ENCODE measurements at places on chromosomes 6 and 20.

GRCh38 chr6:33505548-33506370 lies 51.4 kb downstream of the ZBTB9 start:
- DNase-seq = no peak

DNA sequence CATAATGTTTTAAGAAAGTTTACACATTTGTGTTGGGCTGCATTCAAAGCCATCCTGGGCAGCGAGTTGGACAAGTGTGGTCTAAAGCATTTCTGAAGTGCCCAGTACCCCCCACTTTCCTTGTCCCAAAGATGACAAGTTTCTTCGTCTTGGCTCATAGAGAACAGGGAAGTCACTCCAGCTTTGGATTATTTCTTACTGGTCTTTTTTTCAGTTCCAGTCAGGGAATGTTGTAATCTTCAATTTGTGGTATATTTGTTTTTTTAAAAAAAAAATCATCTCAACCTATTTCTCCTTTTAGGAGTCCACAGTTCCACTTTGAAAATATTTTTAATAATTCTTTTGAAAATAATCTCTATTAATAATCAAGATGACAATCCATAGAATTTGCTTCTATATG lies 34.0 kb downstream of the SLX4IP start:
- DNase-seq = no peak

DNA sequence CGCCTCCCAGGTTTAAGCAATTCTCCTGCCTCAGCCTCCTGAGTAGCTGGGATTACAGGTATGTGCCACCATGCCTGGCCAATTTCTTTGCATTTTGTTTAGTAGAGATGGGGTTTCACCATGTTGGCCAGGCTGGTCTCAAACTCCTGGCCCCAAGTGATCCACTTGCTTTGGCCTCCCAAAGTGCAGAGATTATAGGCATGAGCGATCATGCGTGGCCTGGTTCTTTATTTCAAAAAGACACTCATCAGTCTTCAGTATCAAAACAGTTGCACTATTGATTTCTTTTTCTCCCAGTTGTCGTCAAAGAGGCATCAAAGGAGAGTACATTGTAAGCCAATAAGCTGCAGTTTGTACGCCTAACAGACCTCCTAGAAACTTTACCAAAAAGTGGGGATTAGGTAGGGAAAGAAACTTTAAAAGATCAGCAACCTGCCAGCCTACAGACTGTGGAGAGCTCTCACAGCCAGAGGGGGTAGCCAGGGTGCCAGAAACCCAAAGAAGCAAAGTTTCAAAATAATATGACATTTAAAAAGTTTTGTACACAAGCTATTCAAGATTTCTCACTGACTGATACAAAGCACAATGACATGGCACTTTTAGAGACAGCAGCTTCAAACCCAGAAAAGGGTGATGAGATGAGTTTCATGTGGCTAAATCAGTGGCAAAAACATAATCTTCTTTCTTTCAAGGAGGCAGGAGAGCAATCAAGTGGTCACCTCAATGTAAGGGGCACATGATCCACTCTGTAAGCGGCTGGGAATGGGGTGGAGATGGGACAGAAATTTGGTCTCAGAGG lies 83.0 kb upstream of the RALY start:
- DNase-seq = no peak

- no peak for DNase-seq
Measured at GRCh38 chr6:158503846-158504245, 56.0 kb upstream of the TMEM181 start.

GRCh38 chr6:35474942-35475570 lies 6.9 kb downstream of the RPL10A start:
- no peak for DNase-seq

- DNase-seq = no peak
Measured at GRCh38 chr6:132715204-132715603, 1.3 kb upstream of the VNN1 start.

DNA sequence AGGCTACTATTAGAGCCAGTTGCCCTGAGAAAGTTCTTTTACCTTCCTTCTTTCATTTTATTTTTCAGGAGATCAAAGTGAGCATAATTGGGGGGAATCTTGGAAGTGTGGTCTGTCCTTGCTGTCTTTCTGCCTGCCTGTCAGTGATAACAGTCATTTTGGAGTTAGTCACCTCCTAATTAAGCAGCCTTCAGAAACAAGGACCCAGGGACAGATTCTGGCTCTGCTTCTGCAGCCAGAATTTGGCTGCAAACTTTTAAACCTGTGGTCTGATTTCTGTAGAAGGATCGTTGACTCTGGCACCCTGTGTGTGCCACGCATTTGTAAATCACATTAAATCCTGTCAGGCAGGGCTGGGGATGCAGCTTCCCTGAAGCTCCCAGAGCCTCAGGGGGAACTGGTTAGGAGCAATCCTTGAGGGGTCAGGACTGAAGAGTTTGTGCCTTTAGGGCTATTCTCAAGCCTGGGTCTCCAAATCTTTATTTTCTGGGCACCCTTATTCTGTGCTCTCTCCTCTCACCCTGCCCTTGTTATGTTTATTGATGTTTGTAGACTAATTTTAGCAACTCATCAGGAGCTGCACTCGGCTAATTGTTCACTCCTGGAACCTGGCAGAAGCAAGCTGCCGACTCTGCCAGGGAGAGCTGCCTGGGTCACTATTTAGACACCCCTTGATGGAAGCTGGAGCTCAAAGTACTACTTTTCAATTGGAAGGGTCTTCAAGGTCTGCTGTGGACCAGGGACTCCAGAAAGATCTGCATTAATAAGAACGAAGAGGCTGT lies 6.8 kb downstream of the NOX3 start:
- DNase-seq = no peak

DNA sequence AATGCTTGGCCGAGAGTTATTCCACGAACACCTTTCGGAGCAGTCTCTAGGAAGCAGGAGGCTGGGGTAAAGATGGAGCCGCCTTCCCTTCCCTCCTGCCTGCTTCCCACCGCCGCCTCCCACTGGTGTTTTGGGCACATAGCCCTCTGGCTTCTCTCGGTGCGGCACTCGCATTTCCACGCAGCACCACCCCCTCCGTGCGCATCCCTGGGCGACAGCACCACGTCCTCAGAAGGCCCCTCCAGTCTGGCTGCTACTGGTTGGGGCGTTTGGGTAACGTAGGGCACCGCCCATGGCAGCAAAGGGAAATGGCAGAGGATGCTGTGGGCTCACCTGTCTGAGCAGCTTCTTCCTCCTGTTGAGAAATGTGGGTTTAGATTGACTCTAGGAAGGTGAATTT lies 2.4 kb downstream of the COL20A1 start:
- no peak for DNase-seq

GRCh38 chr20:44115762-44116644 lies 71.0 kb downstream of the JPH2 start:
- no peak for DNase-seq

- DNase-seq = no peak
Measured at GRCh38 chr6:36999061-36999750, 6.2 kb upstream of the FGD2 start.

- DNase-seq = no peak
Measured at GRCh38 chr6:130587778-130588520, 222.1 kb downstream of the TMEM200A start.

GRCh38 chr20:4261333-4262284 lies 246.3 kb upstream of the RNF24 start:
- no peak for DNase-seq

DNA sequence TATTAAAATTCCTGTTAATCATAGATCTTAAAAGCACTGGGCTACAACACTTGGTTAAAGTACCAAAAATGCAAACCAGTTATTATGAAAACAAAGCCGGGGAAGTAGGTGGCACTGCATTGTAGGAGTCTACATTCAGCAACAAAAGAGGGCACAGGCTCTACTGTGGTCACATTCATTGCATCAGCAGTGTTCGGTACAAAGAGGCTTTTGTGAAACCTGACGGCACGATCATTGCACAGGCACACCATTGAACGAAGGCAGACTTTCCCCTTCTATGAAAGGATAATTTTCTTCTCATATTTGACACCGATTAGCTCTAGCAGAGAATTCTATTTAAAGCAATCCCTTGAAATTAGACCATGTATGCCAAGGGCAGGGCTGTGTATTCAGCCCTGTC lies 44.6 kb upstream of the AGPAT4 start:
- DNase-seq = peak; percentile 26

- no peak for DNase-seq
Measured at GRCh38 chr20:42461965-42462593, 727.6 kb downstream of the PTPRT start.

DNA sequence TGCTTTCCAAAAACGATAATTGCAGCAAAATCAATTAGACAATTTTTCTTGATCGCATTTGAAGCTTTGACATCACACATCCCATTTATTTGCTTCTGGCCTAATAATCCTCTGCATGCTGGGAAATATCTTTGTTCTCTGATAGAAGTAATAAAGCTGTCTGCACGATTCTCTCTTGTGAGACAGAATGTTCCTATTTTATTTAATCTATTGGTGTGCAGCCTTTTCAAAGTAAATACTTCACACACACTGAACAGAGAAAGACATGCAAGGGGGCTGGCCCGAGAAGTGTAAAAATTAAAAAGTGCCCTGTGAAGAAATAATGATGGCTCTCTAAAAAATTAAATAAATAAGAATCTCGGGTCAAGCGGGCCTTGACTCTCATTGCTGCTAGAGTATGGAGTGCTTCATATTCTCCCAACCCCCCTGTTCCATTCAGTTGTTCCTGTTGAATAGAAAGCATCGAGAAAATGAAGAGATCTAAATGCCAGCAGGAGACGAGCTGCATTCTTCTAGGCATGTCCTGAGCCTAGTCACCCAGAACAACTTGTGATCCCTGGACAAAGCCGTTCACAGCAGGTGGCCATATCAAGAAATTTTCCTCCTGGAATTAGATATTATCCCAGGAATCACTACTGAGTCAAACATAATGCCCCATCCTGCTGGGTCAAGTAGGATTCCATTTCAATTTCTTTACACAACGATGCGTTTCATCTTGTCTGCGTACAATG lies 625.9 kb upstream of the EPHA7 start:
- no peak for DNase-seq

DNA sequence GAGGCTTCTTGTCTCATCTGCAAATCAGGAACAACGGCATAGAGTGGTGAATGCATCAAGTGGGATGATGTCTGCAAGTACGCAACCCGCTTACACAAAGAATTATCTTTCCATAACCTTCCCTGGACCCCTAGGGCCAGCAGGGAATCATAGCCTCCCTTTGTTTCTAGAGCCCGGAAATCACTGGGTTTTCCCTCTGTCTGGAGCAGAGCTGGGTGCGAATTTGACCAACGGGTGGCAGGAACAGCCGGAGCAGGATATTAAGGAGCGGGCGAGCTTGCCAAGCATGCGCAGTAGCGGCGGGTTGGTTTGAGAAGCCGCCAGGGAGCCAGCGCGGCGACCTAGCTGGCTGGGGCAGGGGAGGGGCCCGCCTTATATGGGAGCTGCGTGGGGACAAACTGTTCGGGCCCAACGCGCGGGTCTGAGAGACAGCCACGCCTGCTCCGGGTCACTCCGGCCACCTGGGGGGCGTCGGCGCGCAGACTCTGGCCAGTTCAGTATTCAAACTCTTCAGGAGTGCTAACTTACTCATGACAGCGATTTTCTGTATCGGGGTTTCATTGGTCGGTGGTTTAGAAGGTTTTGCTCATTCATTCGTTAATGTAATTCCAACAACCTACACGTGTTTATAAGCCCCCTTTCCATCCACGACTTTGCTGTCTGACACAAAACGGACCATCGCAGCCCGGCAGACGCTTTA lies 1.6 kb upstream of the KIF16B start:
- DNase-seq = no peak

DNA sequence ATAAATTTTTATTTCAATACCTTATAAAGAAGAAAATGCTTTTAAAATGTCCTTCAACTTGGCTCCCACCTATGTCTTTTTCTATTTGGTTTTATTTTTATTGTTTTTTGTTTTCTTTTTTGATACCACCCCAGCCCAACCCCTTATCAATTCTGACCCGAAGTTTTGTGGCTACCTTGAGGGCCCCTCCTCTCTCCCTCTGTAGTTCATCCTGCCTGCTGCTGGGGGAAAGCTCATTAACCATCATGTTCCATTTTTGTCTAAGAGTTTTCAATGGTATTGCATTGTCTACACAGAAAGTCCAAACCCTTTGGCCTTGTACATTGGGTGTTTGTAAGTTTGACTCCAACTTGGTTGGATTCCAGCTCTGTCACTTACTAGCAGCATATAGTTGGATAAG lies 5.3 kb upstream of the CSNK2A1 start:
- DNase-seq = no peak

GRCh38 chr6:139628270-139628669 lies 253.8 kb upstream of the CITED2 start:
- no peak for DNase-seq

- no peak for DNase-seq
Measured at GRCh38 chr6:37209461-37210205, 39.7 kb downstream of the PIM1 start.

DNA sequence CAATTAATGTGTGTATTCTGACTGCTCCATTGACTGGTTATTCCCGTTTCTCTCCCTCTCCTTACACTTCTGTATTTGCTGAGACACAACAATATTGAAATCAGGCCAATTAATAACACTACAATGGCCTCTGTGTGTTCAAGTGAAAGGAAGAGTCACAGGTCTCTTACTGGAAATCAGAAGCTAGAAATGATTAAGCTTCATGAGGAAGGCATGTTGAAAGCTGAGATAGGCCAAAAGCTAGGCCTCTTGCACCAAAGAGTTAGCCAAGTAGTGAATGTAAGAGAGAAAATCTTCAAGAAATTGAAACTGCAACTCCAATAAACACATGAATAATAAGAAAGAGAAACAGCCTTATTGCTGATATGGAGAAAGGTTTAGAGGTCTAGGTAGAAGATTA lies 489.5 kb upstream of the CITED2 start:
- DNase-seq = no peak

DNA sequence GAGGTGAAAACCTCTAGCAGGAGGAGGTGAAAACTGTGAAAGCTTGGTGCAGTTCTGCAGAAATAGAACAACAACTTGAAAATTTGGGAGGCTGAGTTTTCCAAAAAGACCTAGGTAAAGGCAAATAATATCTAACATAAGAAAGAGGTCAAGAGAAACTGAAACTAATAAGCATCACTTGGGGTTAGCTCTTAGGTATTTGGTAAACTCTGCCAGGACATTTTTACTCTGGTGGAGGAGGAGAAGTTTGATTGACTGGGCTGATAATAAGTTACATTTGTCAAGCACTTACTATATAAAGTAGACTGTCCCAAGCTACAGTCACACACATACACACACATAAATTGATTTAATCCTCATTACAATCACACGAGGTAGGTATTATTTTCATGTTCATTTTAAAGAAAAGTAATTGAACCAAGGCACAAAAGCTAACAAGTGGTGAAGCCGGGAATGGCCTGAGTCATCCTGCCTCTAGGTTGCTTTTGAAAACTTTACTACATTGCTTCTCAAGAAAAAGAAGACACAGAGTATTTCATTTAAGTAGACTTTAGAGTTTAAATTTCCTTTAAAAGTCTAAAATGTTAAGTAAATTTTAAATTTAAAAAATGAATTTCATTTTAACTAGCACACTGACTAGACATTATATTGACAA lies 275.5 kb downstream of the PTPRK start:
- DNase-seq = no peak

DNA sequence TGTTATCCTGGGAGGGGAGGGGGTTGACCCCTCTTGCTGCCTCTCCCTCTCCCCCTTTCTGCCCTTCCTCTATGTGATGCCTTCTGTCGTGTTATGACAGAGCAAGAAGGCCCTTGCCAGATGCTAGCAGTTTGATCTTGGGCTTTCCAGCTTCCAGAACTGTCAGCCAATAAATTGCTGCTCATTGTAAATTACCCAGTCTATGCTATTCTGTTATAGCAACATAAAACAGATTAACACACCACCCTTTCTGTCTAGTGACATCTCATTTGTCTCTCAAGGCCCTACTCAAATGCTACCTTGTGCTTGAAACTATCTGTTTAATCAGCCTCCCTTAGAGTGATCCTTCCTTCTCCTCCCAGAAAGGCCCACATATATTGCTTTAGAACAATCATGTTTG lies 16.4 kb upstream of the MAP3K4 start:
- DNase-seq = no peak
